Kidney epithelial cell (primary cell): ENCODE measurements at places on chromosomes 2 and 18. TPM values are rescaled to one million over a fixed set of nuclear protein-coding genes. Genes with fewer than 3 reads are reported as not detected.

INHBB gene
- 0.14 and 0.50 TPM in 2 replicates for total RNA-seq

CPLX4 gene
- not detected in 2 replicates for total RNA-seq

VSNL1 gene
- total RNA-seq = 0.13 TPM in 1 of 2 replicates, not detected in the other

ICA1L gene
- 7.3 and 7.6 TPM in 2 replicates for total RNA-seq

HTR2B gene
- total RNA-seq = 0.21 and 0.29 TPM in 2 replicates

MPP4 gene
- 0.21 TPM in 1 of 2 replicates, not detected in the other for total RNA-seq

GBX2 gene
- 0.84 and 3.0 TPM in 2 replicates for total RNA-seq

RGPD4 gene
- total RNA-seq = not detected in 2 replicates

UGT1A10 gene
- not detected in 2 replicates for total RNA-seq

NYAP2 gene
- total RNA-seq = not detected in 2 replicates

AP1S3 gene
- 21.4 and 22.4 TPM in 2 replicates for total RNA-seq

OLA1 gene
- total RNA-seq = 122 and 157 TPM in 2 replicates

IL1RL2 gene
- 0.62 and 2.1 TPM in 2 replicates for total RNA-seq

UGT1A5 gene
- not detected in 2 replicates for total RNA-seq

ARHGAP28 gene
- 4.6 and 6.0 TPM in 2 replicates for total RNA-seq

TRIM43 gene
- not detected in 2 replicates for total RNA-seq

MYL12A gene
- 857 and 948 TPM in 2 replicates for total RNA-seq

MOGAT1 gene
- total RNA-seq = not detected in 2 replicates

HMSD gene
- not detected in 2 replicates for total RNA-seq

ABCG5 gene
- total RNA-seq = not detected in 2 replicates

RAB6D gene
- total RNA-seq = 0.27 and 0.63 TPM in 2 replicates

CD8B2 gene
- total RNA-seq = not detected in 2 replicates

GPR35 gene
- total RNA-seq = 0.62 and 1.3 TPM in 2 replicates

STON1 gene
- total RNA-seq = 0.88 and 2.9 TPM in 2 replicates

RAB31 gene
- total RNA-seq = 44.2 and 49.7 TPM in 2 replicates

TUBA3E gene
- total RNA-seq = not detected in 2 replicates

SCYGR4 gene
- not detected in 2 replicates for total RNA-seq

KRTCAP3 gene
- total RNA-seq = 8.1 and 10.0 TPM in 2 replicates

TYW5 gene
- total RNA-seq = 7.3 and 9.0 TPM in 2 replicates

QPCT gene
- total RNA-seq = 35.4 and 43.2 TPM in 2 replicates

B3GNT2 gene
- total RNA-seq = 15.5 and 16.1 TPM in 2 replicates

ARHGAP15 gene
- total RNA-seq = not detected in 2 replicates

BOLL gene
- total RNA-seq = not detected in 2 replicates

CCDC148 gene
- 0.68 and 1.0 TPM in 2 replicates for total RNA-seq

WNT10A gene
- total RNA-seq = 5.6 and 7.1 TPM in 2 replicates
